ENCODE measurements at places on chromosomes 11 and 22.

DNA sequence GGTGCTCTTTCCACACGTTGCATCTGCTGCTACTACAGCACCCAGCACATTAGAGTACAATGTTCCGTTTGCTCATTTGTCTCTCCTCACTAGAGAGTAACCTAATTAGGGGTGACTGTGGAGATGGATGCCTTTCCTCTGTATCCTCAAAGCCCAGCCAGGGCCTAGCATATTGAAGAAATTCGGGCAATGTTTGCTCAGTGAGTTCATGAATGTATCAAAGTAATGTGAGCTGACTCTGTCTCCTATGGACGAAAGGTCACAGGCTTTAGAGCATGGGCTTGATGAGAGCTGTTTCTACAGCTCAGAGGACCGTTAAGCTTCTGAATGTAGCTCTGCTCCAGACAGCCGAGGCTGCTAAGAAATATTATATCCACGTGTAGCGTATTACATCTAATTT is 67.5 kb downstream of the C11orf58 start:
- no peak for DNase-seq

DNA sequence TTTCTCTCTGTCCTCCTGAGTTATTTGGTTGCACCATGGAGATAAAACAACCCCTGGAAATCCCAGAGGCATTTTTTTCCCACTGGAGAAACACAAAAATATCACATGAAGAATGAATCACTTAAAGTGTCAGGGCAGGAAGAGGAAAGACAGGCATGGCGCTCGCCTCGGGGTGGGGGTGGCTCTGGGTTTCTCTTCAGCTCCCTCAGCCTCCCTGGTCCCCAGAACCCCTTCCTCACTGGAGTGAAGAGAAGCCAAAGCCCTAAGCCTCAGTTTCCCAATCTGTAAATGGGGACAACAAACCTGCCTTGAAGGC is 938 bp downstream of the SHISAL1 start:
- no peak for DNase-seq

DNA sequence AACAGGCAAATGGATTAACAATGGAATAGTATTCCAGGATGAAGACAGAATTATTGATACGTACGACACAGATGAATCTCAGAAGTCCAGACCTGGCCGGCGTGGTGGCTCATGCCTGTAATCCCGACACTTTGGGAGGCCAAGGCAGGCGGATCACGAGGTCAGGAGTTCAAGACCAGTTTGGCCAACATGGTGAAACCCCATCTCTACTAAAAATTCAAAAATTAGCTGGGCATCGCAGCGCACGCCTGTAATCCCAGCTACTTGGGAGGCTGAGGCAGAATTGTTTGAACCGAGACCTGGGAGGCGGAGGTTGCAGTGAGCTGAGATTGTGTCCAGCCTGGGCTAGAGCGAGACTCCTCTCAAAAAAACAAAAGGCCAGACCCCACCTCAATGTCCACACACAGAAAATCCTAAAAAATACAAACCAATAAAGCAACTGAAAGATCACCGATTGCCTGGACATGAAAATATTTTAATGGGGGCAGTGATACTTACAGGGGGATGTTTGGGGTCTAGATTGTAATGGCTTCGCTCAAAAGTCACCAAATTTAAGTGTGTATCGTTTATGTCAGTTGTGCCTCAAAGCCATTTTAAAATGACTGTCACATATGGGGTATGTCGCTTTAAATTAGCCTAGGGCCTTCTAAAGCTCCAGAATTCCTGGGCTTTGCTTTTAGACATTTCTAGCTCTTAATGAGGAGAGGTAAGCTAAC is 3.8 kb downstream of the RPS25 start:
- DNase-seq: no peak

GRCh38 chr22:38730411-38730871 is 24.7 kb downstream of the GTPBP1 start:
- no peak for DNase-seq

GRCh38 chr11:57244911-57245310 is 7.9 kb upstream of the APLNR start:
- DNase-seq: no peak

- DNase-seq: no peak
These were observed 9.1 kb upstream of the TBC1D22A start for GRCh38 chr22:46753360-46753759.

DNA sequence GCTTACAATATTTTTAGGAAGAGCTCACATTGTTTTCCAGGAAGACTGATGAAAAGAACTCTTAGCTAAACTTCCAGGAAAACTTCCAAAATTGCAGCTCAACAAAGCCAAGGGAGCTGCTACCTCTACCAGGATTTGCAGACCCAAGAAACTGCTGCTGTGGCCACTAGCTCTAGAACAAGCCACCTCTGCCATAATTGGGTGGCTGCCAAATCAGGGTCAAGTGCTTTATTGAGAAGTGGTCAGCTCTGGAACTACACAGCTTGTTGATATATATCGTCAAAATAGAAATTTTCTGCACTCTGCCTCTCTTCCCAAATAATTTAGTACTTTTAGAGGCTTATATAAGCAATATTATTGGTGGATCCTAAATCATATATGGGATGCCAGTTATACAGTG is 371.8 kb upstream of the CHORDC1 start:
- no peak for DNase-seq

- DNase-seq: no peak
These were observed 13.0 kb downstream of the PAX6 start for GRCh38 chr11:31798057-31798553.

GRCh38 chr11:59706518-59707285 is 6.9 kb downstream of the OR10V1 start:
- no peak for DNase-seq

DNA sequence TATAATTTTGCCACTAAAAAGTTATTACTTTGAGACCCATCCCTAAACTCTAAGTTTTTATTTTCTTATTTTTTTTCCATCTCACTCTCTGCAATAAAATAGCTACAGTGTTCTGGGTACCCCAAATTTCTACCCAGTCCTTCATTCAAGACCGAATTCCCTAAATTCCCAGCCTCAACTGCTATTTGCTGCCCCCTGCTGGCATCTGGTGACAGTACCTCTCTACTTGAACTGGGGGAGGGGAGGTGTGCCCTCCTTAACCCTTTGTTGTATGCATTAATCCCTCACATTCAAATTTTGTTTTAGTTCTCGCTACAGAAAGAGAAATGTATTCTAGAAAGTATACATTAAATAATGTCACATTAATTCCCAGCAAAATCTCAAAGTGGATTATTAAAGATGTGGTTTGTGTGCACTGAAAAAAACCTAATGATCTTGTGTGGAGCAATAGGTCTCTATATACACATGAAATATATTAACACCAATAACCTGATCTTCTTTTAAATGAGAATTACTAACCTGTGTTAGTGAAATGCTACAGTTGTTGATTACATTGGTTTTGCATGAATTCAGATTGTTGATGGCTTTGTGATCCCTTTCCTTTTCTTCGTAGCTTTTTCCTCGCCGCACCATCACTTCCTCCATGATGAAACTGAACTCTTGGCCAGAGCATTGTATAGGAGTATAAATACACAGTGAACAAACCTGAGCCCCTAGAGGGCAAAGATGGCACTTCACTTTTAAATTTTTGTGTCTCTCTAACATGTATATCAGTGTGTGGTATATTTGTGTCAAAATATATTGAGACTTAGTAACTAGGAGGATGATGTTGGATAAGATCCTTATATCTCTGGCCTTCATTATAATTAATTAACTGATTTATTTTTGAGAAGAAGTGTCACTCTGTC is 590.0 kb downstream of the METTL15 start:
- DNase-seq: peak; percentile 57

- no peak for DNase-seq
These were observed 34.3 kb downstream of the ZNF202 start for GRCh38 chr11:123707206-123707605.

GRCh38 chr11:83836883-83837654 is 550.9 kb upstream of the CCDC90B start:
- DNase-seq: peak; percentile 19

GRCh38 chr22:46942799-46943785 is 180.6 kb downstream of the TBC1D22A start:
- no peak for DNase-seq

- no peak for DNase-seq
These were observed 88.1 kb upstream of the CCDC90B start for GRCh38 chr11:83374311-83374710.

DNA sequence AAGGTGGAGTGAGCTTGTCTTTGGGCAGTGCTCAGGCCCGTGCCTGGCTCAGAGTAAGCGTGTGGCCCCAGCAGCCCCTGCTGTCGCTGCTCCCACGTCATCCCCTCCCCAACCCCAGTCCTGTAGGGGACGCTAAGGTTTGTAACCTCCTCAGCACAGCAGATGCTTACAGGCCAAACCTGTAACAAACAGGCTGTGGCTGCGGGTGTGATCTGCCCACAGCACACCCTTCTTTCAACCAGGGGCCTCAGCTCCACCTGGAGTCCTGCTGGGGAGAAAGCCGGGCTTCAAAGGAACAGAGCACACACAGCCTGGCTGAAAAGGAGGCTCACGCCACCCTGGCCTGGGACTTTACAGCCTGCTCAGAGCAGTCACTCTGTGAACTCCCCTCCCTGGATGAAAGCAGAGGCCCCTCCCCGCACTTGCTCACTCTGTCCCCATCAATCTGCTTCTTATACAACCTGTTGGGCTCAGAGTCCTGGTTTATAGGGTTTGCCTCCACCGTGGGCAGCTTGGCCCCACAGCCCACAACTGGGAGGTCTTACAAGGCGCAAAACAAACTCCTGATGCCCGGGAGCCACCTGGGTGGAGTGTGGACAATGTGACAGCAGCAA is 54.3 kb downstream of the SCUBE1 start:
- DNase-seq: no peak

GRCh38 chr11:65432100-65432650 is 9.6 kb downstream of the NEAT1 start:
- no peak for DNase-seq

DNA sequence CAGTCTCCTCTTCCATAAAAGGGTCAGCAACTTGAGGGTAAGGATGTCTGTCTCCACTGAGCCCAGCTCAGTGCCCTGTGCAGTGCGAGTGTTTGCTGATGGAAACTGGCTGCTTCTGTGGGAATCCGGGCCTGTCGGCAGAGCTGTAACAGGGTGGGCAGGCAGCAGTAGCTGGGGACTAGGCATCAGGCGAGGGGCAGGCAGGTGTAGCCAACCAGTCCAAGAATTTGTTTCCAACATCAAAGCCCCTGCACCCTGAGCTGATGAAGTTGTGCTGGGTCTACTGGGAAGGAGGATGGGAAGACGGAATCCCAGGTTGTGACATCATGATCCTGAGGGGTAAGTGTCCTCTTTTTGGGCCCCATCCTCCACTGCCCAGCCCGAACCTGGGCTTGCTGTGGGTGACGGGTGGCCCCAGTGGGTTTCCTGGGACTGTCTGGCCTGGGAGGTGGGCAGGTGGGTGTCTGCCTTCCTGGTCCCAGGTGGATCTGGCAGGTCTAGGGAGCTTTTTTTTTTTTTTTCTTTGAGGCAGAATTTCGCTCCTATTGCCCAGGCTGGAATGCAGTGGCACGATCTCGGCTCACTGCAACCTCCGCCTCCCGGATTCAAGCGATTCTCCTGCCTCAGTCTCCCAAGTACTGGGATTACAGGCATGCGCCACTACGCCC is 11.0 kb downstream of the SLC29A2 start:
- DNase-seq: no peak

- DNase-seq: peak; percentile 82
These were observed 10.7 kb upstream of the DSCAML1 start for GRCh38 chr11:117807482-117808327.
